Testis (tissue), 5 donors: ENCODE measurements at places on chromosomes 3 and 15. TPM values are rescaled to one million over a fixed set of nuclear protein-coding genes. Genes with fewer than 3 reads are reported as not detected.

LINGO1 gene
- 22.4 TPM for total RNA-seq

RNF13 gene
- total RNA-seq: 85.0 TPM

SLC9C1 gene
- 9.8 TPM for total RNA-seq

WNT7A gene
- 1.1 TPM for total RNA-seq

SLC2A2 gene
- not detected for total RNA-seq

PPM1L gene
- total RNA-seq: 27.7 TPM

TARS3 gene
- 25.0 TPM for total RNA-seq

SMAD6 gene
- total RNA-seq: 17.5 TPM

GRCh38 chr15:64621056-64621455 lies 154.3 kb downstream of the RBPMS2 start:
- H3K27ac ChIP-seq: no peak overlapping the region
- no peaks in the 10 kb centered on the region for H3K27me3 ChIP-seq
- no peaks in the 10 kb centered on the region for H3K36me3 ChIP-seq
- peaks cover 16% of the 10 kb centered on the region for H3K4me1 ChIP-seq
- no peak overlapping the region for H3K4me3 ChIP-seq
- no peak for DNase-seq

- no peak overlapping the region for H3K4me3 ChIP-seq
- no peaks in the 10 kb centered on the region for H3K4me1 ChIP-seq
- H3K36me3 ChIP-seq: no peaks in the 10 kb centered on the region
These were observed 37.3 kb downstream of the SLC2A2 start for GRCh38 chr3:170989100-170989648.

- H3K36me3 ChIP-seq: no peaks in the 10 kb centered on the region
- H3K27me3 ChIP-seq: no peaks in the 10 kb centered on the region
- H3K27ac ChIP-seq: no peak overlapping the region
- H3K4me3 ChIP-seq: no peak overlapping the region
- DNase-seq: no peak
These were observed 749.6 kb upstream of the LMCD1 start for GRCh38 chr3:7752005-7752404.

- H3K27ac ChIP-seq: no peak overlapping the region
- DNase-seq: peak; percentile 18
- no peaks in the 10 kb centered on the region for H3K36me3 ChIP-seq
- no peaks in the 10 kb centered on the region for H3K27me3 ChIP-seq
- H3K4me3 ChIP-seq: peak overlapping the region; percentile 64
These were observed 318.6 kb downstream of the FGF12 start for GRCh38 chr3:192408647-192409200.

DNA sequence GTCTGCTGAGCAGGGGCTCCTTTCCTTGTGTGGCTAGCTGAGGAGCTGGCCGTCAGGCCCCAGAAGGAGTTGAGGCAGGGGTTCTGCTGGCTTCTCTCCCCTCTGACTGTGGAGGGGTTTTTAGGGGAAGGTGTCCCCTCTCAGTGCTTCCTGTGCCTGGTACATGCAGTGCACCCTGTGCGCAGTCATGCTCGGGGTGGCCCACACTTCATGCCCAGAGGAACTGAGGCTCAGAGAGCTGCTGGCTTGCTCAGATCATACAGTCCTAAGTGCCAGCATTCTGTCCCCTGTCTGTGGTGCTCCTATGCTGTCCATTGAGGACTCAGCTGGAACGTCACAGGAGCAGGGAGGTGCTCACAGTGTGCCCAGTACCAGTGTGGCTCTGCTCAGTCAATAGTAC lies 67.9 kb upstream of the PLXNA1 start:
- DNase-seq: no peak
- H3K4me3 ChIP-seq: no peak overlapping the region
- no peaks in the 10 kb centered on the region for H3K36me3 ChIP-seq

DNA sequence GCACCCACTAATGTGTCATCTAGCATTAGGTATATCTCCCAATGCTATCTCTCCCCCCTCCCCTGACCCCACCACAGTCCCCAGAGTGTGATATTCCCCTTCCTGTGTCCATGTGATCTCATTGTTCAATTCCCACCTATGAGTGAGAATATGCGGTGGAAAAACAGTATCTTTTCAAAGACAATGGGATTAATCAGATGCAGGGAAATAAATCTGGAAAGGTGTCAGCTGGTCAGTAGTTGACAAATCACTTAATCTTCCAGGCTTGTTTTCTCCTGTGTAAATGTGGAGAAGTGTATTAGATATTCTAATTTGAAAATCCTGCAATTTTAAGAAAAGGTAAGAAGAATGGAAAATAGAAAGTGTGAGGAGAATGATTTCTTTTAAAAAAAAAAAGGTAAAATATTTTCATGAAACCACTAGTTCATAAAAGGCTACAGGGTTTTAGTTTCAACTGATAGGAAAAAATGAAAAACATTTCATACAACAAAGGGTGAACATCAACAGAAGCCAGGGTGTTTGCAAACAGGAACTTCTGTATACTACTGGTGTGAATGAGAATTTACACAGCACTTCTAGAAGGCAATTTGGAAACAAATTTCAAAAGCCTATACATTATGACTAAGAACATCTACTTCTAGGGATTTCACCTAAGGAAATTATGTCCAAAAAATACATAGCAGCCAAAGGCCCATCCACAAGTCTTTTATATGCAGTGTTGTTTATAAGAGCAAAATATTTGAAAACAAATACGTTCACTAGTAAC lies 113.5 kb downstream of the CBLB start:
- H3K36me3 ChIP-seq: no peaks in the 10 kb centered on the region
- H3K27me3 ChIP-seq: no peaks in the 10 kb centered on the region
- H3K27ac ChIP-seq: no peak overlapping the region
- H3K4me1 ChIP-seq: no peaks in the 10 kb centered on the region
- DNase-seq: no peak
- no peak overlapping the region for H3K4me3 ChIP-seq

GRCh38 chr3:65915477-65915876 lies 123.2 kb downstream of the MAGI1 start:
- no peaks in the 10 kb centered on the region for H3K4me1 ChIP-seq
- H3K27ac ChIP-seq: no peak overlapping the region
- no peak for DNase-seq
- H3K4me3 ChIP-seq: no peak overlapping the region
- no peaks in the 10 kb centered on the region for H3K27me3 ChIP-seq

GRCh38 chr3:131975047-131975446 lies 59.8 kb downstream of the CPNE4 start:
- DNase-seq: no peak
- peaks cover 10% of the 10 kb centered on the region for H3K4me1 ChIP-seq
- H3K36me3 ChIP-seq: no peaks in the 10 kb centered on the region
- H3K27me3 ChIP-seq: no peaks in the 10 kb centered on the region
- no peak overlapping the region for H3K27ac ChIP-seq

DNA sequence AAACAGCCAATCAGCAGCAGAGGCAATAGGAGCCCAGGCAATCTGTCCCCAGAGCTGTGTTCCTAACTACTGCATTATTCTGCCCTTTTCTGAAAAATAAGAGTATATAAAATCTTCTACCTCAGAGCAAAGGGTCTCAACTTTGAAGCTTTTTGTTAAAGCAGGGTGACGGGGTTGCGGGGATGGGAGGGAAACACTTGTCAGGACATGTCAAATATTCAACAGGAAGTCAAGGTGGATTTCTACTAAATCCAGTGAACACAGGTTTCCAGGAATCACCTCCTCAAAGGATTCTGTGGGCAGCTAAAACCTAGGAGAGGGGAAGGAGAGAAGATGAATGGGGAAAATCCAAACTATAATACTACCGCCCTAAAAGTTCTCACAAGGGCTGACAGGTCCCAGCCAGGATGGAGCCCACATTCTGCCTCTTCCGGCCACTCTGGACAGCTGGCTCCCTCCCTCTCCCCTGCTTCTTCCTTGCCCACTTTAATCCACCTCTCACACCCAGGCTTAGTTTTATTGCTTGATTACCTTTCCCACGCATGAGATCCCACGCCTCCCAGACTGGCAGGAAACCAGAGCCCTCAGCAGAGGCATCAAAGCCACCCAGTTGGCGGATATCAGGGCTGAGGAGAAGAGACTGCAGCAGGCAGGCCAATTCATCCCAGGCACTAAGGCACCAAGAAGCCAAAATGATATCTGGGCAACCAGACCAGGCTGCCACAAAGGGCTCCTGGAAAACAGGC lies 77.2 kb downstream of the OSBPL10 start:
- no peak for DNase-seq
- peaks cover 13% of the 10 kb centered on the region for H3K4me1 ChIP-seq
- no peak overlapping the region for H3K4me3 ChIP-seq
- H3K27me3 ChIP-seq: no peaks in the 10 kb centered on the region
- H3K27ac ChIP-seq: no peak overlapping the region

- no peaks in the 10 kb centered on the region for H3K27me3 ChIP-seq
- H3K4me1 ChIP-seq: no peaks in the 10 kb centered on the region
- no peak overlapping the region for H3K4me3 ChIP-seq
- no peak overlapping the region for H3K27ac ChIP-seq
- H3K36me3 ChIP-seq: no peaks in the 10 kb centered on the region
- no peak for DNase-seq
These were observed 6.7 kb downstream of the CHMP2B start for GRCh38 chr3:87233805-87234204.

DNA sequence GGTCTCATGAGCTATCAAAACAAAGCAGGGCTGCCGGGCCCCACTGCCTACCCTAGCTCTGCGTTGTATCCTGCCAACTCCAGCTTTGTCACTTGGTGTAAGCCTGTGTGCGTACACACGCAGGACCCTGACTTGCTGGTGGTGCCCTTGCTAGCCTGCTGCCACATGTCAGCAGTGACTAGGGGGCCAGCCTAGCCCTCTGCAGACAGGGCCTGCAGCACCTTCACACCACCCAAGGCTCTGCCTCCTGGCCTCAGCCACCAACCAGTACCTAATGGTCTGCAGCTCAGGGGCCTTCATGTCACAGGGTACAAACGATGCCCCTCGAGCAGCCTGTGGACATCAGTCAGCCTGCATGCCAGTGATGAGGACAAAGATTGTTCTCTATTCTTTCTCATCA lies 30.1 kb upstream of the DUSP7 start:
- DNase-seq: no peak
- H3K27ac ChIP-seq: no peak overlapping the region
- H3K36me3 ChIP-seq: no peaks in the 10 kb centered on the region
- no peak overlapping the region for H3K4me3 ChIP-seq
- peaks cover 38% of the 10 kb centered on the region for H3K4me1 ChIP-seq
- no peaks in the 10 kb centered on the region for H3K27me3 ChIP-seq

GRCh38 chr3:10350324-10350985 lies 29.5 kb upstream of the SEC13 start:
- H3K27ac ChIP-seq: no peak overlapping the region
- DNase-seq: no peak
- no peaks in the 10 kb centered on the region for H3K36me3 ChIP-seq

- H3K36me3 ChIP-seq: no peaks in the 10 kb centered on the region
- H3K27me3 ChIP-seq: no peaks in the 10 kb centered on the region
- peaks cover 26% of the 10 kb centered on the region for H3K4me1 ChIP-seq
- no peak overlapping the region for H3K27ac ChIP-seq
- H3K4me3 ChIP-seq: no peak overlapping the region
These were observed 2.5 kb downstream of the RPL35A start for GRCh38 chr3:197952440-197952839.

DNA sequence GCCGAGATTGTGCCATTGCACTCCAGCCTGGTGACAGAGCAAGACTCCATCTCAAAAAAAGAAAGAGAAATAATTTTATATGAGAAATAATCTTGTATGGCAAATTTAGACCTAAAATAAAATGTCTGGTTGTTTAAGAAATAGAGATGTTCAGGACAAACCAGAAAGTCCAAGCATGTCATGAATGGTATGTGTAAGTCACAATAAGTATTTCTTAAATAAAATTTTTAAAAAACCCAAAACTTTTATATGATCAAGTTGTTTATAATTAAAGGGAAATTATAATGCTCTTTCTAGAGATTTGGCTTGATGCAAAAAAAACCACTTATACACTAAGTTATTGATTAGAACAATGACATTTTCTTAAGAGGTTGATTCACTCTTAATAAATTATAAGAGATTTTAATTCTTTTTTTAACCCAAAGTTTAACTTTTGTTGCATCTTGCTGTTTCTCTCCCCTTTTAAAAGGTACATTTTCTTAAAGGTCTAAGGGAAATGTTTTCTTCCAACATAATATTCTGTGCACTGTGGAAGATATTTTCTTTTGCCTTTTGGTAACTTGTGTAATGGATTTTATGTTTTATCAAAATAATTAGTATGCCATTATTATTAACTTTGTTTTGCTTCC lies 105.7 kb downstream of the RTP4 start:
- H3K27ac ChIP-seq: no peak overlapping the region
- H3K27me3 ChIP-seq: no peaks in the 10 kb centered on the region
- DNase-seq: no peak
- no peak overlapping the region for H3K4me3 ChIP-seq
- H3K4me1 ChIP-seq: no peaks in the 10 kb centered on the region
- no peaks in the 10 kb centered on the region for H3K36me3 ChIP-seq

DNA sequence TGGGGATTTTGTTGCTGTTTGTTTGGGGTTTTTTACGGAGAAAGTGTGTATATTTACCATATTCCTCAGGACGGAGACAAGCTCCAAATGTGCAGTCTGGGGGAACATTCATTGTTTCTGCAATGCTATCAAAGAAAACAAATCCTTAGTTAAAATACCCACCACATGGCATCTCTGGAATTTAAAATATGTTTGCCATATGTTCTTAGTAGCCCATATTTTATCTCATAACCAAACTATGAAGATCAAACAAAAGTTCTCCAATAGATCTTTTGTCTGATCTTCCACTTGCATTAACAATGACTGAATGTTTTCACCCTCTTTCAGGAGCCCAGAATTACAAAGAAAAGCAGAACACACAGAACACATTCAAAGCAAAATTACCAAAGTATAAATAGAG lies 35.3 kb downstream of the EFHB start:
- H3K27ac ChIP-seq: no peak overlapping the region
- DNase-seq: no peak
- no peaks in the 10 kb centered on the region for H3K36me3 ChIP-seq
- H3K4me1 ChIP-seq: no peaks in the 10 kb centered on the region

- no peaks in the 10 kb centered on the region for H3K27me3 ChIP-seq
- DNase-seq: peak; percentile 68
- no peaks in the 10 kb centered on the region for H3K4me1 ChIP-seq
- no peak overlapping the region for H3K27ac ChIP-seq
- H3K36me3 ChIP-seq: no peaks in the 10 kb centered on the region
These were observed 10.9 kb upstream of the TMEM158 start for GRCh38 chr3:45236964-45237363.

GRCh38 chr3:112974894-112975293 lies at the start of gene CD200R1:
Gene CD200R1, minus strand, starts transcription at chr3:112975103. Its CDS starts 246 bp downstream, at chr3:112974857.
- H3K4me3 ChIP-seq: no peak within 1 kb of the TSS
- H3K27me3 ChIP-seq: no peaks in the 10 kb centered on the region
- H3K4me1 ChIP-seq: no peaks in the 10 kb centered on the region
- no peak for DNase-seq
